ENCODE measurements at places on chromosomes 2 and 18.

- DNase-seq: no peak
Observed at GRCh38 chr2:85516653-85517389, 22.1 kb upstream of the MAT2A start.

GRCh38 chr2:41703123-41703522, 344.7 kb upstream of the PKDCC start:
- no peak for DNase-seq

GRCh38 chr2:129320288-129320687, 659.2 kb upstream of the RAB6C start:
- DNase-seq: no peak

- peak; percentile 72 for DNase-seq
Observed at GRCh38 chr18:48975817-48976649, 25.3 kb upstream of the SMAD7 start.

All from activated CD4-positive, alpha-beta memory T cell treated with anti-CD3 and anti-CD28 coated beads for 36 hours (primary cell).